ENCODE measurements at places on chromosomes 3 and 15.

DNA sequence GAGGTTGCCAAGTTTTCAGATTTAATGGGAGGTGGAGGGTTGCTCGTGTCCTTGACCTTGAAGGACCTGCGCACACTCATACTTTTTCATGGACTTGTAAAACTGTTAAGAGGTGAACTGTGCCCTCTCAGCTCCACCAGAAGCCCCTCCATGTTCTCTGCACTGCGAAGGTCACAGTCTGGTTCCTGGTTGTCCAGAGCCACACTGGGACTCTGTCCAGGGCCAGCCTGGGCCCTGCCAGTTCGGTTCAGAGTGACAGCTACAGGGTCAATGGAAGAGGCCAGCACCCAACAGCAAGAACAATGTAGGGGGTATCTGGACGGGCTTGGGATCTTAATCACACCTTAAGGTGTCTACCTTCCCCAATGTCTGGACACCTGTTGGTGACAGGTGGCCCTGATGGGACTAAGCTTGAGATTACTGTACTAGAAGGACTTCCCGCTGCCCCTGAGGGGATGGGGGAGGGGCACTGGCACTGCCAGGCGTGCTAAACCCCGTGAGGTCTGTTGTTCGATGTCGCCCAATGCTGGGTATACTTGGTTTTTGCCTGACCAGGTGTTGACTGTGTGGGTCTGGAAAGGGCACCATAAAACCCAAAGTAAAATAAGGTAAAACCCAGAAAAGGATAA is 34.7 kb downstream of the GRK7 start:
- no peak for DNase-seq

DNA sequence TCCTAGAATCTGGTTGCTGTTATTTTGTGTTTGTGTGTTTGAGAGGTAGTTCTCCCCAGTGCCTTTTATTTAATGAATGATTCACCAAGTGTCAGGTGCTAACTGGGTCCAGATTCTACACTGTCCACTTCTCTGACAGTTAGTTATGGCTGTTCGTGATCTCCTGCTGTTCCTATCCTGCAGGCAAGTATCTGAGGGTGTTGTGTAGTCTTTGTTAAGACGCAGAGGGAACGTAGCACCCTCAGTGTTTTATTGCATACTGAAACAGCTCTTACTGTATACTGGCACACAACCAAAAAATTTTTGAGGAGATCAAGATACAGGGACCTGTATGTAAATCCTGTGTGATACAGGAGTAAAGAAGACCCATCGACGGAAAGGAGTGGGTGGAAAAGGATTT is 1271.3 kb downstream of the ROBO1 start:
- no peak for DNase-seq

GRCh38 chr15:74460298-74460697 is 662 bp downstream of the UBL7 start:
- DNase-seq: peak; percentile 55

- no peak for DNase-seq
Measured at GRCh38 chr15:56232058-56232457, 11.6 kb downstream of the RFX7 start.

- DNase-seq: no peak
Measured at GRCh38 chr3:14430706-14431451, 28.5 kb downstream of the SLC6A6 start.

DNA sequence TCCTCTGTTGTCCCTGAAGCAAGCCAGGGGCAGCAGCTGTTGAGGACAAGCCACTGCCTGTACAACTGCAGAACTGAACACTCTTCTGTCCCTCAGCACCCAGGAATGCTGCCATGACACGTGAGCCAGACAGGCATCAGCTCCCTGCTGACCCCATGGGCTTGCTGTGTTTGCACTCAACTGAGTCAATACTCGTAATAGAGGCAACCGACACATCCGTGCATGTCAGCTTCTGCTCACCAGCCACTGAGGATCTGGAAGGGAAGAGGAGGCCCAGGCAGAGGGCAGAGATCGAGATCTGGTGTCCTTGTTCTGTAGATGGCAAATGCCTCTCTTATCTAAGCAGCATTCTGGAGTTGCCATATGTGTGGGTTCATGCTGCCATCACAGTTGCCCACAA is 54.3 kb upstream of the SEC61A1 start:
- DNase-seq: no peak

GRCh38 chr3:157128771-157129681 is 30.9 kb downstream of the CCNL1 start:
- no peak for DNase-seq

- no peak for DNase-seq
Measured at GRCh38 chr15:85800478-85801123, 5.9 kb upstream of the KLHL25 start.

Data from GM20000 (cell line).